ENCODE measurements at places on chromosomes 13 and 19.

DNA sequence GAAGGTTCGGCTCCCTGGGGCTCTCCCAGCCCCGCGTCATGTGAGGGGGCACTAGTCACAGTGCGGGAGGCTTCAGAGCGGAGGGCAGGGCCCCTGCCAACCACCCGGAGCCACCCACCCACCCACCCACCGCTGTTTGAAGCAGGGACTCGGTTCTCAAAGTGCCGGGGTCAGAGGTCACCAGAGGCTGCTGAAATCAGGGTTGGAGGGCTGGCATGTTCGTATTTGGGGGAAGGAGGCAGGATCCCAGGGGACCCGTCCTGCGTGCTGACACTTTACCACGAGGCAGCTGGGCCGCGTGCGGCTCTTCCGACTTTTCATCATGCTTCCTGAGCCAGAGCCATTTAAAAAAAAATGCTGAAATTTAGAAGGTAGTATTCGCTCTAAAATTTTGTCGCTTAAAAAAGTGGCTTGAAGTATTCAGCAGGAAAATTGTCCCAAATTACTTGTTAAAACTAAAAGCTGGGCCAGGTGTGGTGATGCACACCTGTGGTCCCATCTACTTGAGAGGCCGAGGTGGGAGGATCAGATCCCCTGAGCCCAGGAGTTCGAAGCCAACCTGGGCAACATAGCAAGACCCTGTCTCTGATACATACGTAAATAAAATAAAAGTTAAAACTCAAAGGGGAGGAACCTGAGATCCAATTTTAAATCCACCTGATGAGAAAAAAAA, 21.2 kb downstream of the ATP11A start:
- no peak for DNase-seq

DNA sequence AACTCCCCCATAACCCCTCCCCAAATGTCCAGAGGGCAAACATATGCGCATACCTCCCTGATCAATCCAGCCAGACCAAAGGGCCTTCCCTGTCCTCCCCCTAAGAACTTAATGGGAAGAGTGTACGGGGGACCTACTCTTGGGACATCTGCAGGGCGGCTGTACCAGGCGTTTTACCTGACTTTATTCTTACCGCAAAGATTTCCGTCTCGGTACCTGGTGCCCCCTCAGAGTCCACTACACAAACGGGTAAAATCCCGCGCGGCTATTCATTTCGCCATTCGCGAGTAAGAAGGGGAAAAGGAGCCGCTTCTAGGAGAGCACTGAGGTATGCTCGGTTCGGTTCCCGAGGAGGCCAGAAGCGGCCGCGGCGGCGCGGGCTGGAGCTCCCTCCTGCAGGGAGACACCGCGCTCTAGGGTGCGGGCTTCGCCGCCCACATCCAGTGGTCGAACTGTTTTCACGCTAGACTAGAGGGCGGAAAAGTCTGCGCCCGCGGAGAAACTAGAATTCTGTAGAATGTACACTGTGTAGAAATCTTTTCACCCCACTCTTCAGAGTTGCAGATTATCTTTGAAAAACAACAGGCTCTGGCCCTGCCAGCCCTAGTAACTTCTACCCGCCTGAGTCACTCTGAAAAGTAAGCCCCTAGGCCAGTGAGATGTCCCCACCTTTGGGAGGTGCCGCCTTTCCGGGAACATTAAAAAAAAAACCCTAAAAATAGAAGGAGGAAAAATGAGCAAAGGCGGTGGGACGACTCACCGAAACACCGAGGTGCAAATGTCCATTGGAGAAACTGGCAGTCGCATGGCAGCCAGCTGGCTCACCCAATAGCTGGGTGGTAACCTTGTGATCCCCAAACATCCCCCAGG, 3.8 kb upstream of the TSHZ3 start:
- no peak for DNase-seq

DNA sequence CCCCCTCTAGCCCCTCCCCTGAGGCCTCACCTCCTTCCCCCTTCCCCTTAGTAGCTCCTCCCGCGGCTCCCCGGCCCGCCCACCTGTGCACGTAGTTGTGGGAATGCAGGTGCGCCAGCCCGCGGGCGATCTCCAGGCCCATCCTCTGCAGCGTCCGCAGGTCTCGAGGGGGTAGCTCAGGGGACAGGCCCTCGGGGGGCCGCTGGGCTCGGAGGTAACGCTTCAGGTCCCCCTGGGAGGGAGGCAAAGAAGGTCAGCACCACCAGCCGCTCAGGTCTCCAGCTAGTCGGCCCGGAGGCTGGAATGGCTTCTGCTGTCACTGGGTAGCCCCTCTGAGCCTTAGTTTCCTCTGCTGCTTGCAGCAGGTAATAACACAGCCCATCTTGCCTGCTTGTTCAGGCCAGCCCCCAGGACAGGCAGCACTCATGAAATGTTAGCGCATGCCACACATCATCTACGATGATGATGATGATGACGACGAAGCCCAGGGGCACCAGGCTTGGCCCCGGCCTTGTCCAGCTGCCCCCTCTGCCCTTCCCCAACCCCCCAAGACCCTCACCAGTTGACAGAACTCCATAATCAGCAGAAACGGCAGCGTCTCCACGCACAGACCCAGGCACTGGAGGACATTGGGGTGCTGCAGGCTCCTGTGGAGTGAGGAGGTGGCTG, 9.2 kb downstream of the LMTK3 start:
- DNase-seq: no peak

GRCh38 chr19:18765224-18765623, 25.9 kb downstream of the COMP start:
- DNase-seq: no peak

DNA sequence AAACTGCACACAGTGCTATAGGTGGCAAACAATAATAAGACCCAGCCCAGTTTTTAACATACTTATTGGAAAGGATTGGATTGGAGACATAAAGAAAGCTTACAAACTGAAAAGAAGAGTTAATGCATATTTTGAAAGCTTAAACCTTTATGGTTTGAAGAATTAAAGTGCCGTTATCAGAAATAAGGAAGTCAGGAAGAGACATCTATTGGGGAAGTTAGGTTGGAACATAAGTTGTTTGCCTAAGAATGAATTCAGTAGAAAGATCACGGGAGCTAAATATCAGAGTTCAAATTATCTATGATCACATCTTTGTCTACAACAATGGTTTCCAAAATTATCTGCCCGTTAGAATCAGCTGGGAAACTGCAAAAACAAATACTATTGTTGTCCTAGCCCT, 767.9 kb downstream of the PCDH9 start:
- no peak for DNase-seq

DNA sequence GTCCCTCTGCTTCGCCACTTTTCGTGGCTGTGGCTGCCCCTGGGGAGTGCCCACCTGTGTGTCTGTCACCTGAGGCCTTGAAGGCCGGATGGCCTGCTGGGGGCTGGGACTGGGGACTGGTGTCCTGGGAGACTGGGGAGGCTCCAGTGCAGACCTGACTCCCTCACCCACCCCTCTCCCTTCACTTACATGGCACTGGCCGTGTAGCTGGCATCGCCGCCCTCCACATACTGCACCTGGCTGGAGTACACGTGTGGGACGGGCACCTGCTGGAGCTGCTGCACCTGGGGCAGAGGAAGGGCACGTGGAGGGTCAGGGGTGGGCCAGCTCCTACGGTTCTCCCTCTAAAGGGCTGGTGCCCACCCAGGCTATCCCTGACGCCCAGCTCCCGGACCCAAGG, 25.5 kb downstream of the DCAF15 start:
- DNase-seq: no peak

GRCh38 chr13:31781064-31781463, 41.7 kb downstream of the RXFP2 start:
- DNase-seq: no peak

GRCh38 chr19:5170329-5170745, 170.3 kb downstream of the PTPRS start:
- peak; percentile 66 for DNase-seq

GRCh38 chr13:110643324-110643723, 28.0 kb downstream of the NAXD start:
- DNase-seq: no peak

DNA sequence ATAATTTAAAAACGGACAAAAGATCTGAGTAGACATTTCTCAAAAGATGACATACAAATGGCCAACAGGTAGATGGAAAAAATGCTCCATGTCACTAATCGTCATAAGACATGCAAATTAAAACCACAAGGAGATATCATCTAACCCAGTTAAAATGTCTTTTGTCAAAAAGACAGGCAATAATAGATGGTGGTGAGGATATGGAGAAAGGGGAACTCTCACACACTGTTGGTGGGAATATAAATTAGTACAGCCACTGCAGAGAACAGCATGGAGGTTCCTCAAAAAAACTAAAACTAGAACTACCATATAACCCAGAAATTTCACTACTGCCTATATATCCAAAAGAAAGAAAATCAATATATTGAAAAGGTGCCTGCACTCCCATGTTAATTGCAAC, 37.9 kb downstream of the OR10H4 start:
- no peak for DNase-seq

- peak; percentile 32 for DNase-seq
Observed at GRCh38 chr19:4678881-4679790, 9.0 kb upstream of the MYDGF start.

GRCh38 chr13:51838240-51838846, 6.6 kb downstream of the TMEM272 start:
- DNase-seq: no peak

DNA sequence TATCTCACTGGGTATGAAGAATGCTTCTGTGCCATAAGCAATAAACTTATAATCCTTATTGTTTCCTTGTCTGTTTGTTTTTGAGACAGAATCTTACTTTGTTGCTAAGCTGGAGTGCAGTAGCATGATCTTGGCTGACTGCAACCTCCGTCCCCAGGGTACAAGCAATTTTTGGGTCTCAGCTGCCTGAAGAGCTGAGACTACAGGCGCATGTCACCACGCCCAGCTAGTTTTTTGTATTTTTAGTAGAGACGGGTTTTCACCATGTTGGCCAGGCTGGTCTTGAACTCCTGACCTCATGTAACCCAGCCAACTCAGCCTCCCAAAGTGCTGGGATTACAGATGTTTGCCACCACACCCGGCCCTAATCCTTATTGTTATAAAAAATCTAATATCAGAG, 112.5 kb downstream of the MYO16 start:
- DNase-seq: no peak

- no peak for DNase-seq
Observed at GRCh38 chr19:33290956-33291622, 11.2 kb downstream of the CEBPA start.

DNA sequence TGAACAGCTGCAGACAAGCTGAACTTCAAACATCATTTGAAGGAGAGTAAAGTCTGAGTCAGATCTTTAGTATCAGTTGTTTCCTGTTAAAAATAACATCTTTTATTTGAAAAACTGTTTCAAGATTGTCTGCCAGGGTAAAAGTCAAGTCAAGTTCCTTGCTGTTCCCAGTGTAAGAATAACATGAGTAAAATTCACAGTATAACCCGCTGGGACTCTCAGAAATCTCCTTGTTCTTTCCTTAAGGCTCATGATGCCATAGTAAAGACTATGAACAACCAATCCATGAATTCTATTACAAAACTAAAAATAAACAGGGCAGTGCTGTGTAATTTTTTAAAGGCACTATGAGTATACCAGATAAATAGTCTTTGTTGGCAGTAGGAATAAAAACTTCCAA, 112.9 kb downstream of the IRS2 start:
- DNase-seq: no peak

DNA sequence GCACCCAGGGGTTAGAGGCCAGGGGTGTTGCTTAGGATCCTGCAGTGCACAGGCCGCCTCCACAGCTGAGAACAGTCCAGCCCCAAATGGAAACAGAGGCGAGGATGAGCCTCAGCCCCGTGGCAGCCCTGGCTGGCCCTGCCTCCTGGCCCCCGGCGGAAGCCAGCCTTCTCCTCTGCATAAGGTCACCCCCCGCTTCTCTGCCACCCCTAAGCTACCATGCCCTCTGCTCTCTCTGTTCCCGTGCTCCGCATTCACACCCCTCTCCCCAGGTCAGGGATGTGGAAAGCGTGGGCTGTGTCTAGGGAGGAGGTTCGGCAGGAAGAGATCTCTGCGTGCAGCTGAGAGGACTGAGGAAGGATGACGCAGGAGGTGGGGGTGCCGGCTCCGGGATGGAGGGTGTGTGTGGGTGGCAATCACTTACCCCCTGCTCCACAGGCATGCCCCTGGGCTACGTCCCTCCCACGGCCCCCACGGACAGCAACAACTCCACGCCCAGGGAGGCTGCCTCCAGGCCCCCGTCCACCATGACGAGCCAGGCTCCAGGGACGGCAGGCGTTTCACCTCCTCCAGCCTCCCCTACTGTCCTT, 6.0 kb downstream of the SSC5D start:
- no peak for DNase-seq

DNA sequence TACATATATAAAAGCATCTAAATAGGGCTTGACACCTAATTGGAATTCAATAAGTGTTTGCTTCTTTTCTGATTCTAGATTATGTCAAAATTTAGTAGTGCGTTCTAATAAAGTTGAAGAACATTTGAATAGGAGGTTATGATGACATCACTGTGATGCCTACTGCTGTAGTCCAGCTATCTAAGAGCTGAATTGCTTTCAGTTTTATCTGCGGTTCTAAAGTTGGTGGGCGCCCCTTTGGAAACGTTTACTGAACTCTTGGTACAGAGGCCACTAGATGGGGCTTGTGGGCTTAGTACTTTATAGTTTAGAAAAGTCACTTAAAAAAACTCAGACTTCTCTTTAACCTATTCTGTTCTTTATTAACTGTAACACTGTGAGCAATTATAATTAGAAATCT, 776.9 kb downstream of the GPC5 start:
- no peak for DNase-seq

- DNase-seq: no peak
Observed at GRCh38 chr13:105972811-105973590, 562.5 kb downstream of the EFNB2 start.

GRCh38 chr19:47058621-47059022, 10.2 kb upstream of the TMEM160 start:
- no peak for DNase-seq

- DNase-seq: no peak
Observed at GRCh38 chr13:110825516-110825915, 89.4 kb downstream of the ANKRD10 start.

- DNase-seq: no peak
Observed at GRCh38 chr13:112655913-112656312, 33.9 kb upstream of the ATP11A start.

DNA sequence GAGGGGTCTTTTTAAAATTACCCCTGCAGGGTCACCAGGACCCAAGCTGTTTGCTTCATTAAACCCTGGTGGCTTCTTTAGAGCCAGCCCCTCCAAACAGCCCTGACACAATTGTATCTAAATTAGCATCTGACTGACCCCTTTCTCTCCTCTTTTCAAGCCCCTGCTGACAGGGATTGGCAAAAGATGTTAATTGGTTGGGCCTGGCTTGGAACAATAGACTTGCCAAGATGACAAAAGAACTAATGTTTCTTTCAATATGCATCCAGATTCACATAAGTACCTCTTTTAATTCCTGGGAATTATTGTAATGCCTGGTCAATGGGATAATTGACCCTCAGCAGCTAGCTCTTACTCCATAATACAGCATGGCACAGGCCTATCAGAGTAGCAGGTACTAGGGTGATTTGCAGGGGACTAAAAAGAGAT, 140.8 kb downstream of the SHISA2 start:
- DNase-seq: no peak

DNA sequence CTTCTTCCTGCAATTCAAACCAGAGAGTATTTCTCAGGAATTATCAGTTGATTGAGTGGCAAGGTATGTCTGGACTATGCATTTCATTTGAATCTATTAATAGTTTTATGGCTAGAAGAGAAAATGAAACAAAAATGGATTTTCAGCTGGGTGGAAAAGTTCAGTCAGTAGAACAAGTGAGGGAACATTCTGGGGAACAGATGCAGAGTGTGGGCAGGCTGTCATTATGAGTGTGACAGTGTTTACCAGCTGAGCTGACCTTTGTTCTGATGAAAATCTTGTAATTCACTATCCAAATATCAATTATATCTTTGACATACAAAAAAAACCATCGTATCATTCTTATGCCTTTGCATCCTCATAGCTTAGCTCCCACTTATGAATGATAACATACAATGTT, 2.6 kb upstream of the CLC start:
- no peak for DNase-seq

- peak; percentile 75 for DNase-seq
Observed at GRCh38 chr19:50147462-50148423, 15.3 kb downstream of the IZUMO2 start.

Measured in activated naive CD4-positive, alpha-beta T cell treated with anti-CD3 and anti-CD28 coated beads, Interleukin-2, amount 10 ng/mL, durations not matched to agents 7 days and 5 days (primary cell).